Non-pigmented ciliary epithelial cell (primary cell): ENCODE measurements at places on chromosomes 6 and 20.

DNA sequence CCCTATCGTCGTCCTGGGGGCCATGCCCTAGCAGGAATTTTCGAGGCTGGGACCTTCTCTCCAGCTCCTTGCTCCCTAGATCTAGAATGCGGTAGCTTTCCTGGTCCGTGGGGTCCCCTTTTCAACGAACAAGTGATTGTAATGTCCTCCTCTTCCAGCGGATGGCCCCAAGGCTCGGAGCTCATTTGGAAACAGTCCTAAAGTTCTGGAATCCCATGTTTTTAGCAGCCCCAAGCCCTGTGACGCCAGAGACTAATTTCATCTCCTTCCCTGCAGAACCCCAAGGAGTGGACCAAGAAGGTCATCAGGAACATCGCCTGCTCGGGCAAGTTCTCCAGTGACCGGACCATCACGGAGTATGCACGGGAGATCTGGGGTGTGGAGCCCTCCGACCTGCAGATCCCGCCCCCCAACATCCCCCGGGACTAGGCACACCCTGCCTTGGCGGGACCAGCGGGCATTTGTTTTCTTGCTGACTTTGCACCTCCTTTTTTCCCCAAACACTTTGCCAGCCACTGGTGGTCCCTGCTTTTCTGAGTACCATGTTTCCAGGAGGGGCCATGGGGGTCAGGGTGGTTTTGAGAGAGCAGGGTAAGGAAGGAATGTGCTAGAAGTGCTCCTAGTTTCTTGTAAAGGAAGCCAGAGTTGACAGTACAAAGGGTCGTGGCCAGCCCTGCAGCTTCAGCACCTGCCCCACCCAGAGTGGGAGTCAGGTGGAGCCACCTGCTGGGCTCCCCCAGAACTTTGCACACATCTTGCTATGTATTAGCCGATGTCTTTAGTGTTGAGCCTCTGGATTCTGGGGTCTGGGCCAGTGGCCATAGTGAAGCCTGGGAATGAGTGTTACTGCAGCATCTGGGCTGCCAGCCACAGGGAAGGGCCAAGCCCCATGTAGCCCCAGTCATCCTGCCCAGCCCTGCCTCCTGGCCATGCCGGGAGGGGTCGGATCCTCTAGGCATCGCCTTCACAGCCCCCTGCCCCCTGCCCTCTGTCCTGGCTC lies 48.5 kb downstream of the PYGB start:
- DNase-seq = no peak

DNA sequence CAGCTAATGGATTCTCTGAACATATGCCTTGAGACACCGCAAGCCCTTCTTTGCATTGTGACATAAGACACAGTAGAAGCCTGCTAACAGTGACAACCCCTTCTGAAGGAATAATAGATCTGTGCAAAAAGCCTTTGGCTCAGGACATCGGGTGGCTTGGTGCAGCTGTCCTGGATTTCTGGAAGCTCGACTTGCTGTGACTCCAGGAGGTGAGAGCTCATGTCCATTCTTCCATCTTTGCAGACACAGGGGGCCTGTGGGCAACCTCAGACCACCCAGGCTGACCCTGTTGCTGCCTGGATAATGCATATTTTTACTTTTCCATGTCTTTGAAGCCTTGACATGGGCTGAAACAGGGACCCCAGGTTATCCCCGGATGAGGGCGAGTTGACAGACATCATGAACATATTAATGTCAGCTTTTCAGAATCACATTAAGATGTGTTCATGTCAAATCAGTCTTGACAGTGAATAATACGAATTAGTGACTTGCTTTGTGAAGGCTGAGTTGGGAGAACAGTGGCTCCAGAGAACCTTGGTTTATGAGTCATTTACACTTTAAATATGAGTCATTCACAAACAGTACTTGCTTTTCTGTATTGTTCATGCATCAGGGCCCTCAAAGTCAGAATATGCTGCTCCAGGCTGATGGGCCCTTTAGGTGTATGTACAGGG lies 66.8 kb upstream of the IYD start:
- DNase-seq = peak; percentile 58

- DNase-seq = no peak
Measured at GRCh38 chr20:11128220-11128718, 454.5 kb upstream of the JAG1 start.

- DNase-seq = no peak
Measured at GRCh38 chr6:18039481-18039880, 52.0 kb upstream of the KIF13A start.

GRCh38 chr6:169806701-169807100 lies 55.3 kb downstream of the ERMARD start:
- DNase-seq = no peak

DNA sequence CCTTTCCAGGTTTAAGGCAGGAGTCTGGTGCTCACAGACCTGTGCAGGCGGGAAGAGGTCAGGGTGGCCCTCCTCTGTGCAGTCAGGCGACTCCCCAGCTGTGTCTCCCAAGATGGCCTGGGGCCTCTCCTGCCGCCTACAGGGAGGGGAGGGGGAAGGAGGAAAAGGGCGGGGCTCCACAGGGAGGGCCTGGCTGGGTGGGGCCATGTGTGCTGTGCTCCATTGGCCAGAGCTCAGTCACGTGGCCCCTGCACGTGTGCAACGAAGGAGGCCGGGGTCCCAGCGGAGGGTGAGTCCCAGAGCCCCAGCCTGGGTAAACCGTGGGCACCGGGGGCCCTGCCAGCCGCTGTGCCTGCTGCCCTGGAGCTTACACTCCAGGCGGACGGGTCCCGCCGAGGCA lies 211.6 kb downstream of the ZDHHC14 start:
- no peak for DNase-seq

DNA sequence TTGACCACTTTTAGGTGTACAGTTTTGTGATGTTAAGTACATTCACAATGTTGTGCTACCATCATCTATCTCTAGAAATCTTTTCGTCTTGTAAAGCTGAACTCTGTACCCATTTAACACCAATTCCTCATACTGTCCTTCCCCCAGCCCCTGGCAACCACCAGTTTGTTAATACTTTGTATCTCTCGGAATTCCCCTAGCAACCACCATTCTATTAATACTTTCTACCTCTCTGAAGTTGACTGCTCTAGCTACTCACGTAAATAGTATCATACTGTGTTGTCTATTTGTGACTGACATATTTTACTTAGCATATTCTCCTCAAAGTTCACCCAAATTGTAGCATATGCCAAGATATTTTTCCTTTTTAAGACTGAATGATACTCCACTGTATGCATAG lies 82.3 kb upstream of the CLDN20 start:
- DNase-seq = no peak
